ENCODE measurements at places on chromosomes 2 and 18.

DNA sequence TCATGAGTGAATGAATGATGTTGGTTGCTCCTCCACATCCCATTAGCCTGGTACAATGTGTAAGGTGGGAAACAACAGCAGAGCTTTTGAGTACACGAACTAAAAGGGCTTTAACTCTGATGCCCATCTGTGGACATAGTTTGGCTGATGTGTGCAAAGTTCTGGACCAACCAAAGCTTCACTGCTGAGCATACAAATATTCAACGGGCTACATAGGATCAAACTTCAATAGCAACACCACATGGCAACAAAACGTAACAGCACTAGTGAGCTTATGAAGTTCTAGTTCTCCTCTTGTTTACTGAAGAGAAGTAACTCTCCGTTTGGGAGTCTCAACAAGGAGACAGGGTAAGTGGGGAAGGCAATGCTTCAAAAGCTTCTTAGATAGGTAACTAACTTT is 20.4 kb downstream of the STAM2 start:
- no peak for DNase-seq

DNA sequence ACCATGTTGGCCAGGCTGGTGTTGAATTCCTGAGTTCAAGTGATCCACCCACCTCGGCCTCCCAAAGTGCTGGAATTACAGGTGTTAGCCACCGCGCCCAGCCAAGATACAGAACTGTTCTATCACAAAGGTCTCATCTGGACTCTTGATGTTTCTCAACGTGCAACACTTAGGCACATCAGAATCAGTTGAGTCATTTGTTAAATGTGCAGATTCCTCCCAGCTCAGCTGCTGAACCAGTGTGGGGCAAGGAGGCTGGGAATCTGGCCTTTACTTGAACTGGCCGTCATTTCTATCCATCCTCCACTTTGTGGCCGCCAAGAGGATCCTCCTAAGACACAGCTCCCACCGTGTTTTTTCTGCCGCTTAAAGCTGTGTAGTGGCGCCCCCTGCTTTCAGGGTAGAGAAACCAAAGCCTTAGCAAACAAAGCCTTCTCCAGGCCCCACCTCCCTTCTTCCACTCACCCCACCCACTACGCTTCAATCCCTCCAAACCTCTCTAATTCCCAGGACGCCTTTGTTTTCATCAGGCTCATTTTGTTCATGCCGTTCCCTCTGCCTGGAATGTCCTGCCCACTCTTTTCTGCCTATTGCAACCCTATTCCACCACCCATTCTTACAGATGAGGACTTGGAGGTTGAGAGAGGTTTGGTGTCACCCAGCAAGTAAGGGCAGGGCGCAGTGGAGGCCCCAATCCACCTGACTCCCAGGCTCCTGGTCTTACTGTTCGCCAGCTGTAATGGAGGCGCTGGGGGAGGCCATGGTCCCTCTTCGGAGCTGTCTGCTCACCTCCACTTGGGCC is 776 bp upstream of the SPEG start:
- DNase-seq, result no peak

GRCh38 chr2:195413422-195413821 is 243.6 kb upstream of the SLC39A10 start:
- DNase-seq, result no peak

DNA sequence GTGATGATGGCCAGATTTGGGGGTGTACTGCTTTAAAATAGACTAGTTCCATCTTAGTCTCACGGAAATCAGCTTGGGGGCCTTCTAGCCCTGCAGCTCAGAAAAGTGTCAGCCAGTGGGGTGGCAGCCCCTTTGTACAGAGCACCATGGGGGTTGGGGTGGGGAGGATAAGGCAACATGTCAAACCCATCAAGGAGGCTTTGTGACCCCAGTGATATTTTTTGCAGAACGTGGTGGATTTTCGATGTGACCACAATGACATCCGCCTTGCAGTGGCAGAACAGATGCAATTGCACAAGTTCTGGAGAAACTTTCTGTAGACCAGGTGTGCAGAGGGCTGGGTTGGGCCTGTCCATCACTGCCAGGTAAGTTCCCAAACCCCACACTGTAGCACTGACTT is 3.0 kb upstream of the CD8A start:
- no peak for DNase-seq

Data from GM10248 (cell line).